ENCODE measurements at places on chromosomes 3 and 15. TPM values are rescaled to one million over a fixed set of nuclear protein-coding genes. Genes with fewer than 3 reads are reported as not detected.

GRCh38 chr15:37098468-37099318, 1.7 kb downstream of the MEIS2 start:
- peak; percentile 54 for DNase-seq

DNA sequence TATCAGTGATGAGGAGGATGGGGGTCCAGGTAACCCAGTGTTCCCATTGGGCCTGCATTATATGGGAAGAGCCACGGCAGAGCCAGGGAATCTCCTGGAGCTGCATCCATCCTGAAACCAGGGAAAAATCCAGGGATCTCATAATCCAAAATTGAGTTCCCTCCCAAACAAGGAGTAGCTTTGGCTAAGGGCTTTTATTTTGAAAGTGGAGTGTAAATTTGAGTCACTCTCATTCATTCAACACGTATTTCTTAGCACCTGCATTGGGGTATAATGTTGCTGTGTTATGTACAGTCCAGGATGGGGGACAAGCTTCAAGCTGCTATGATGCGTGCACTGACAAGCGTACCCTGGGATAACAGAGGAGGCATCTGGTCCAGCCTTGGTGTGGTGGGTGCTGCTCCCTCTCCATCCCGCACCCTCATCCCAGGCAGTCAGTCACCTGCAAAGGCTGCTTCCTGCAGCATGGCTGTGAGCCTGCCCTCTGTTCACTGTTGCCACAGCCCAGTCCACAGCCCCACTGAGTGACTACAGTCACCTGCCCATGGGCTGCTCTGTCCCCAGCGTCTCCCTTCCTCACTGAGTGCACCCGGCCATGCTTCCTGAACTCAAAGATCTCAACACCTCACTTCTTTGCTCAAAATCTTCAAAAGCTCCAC, 135.6 kb downstream of the OPA1 start:
- DNase-seq: no peak

The SRGAP3 gene
- total RNA-seq: 5.0 TPM

The CHRNA5 gene
- total RNA-seq: 25.0 TPM

GRCh38 chr3:52959773-52960172, 62.4 kb upstream of the STIMATE start:
- no peak for DNase-seq

- DNase-seq: no peak
Observed at GRCh38 chr3:153291059-153291685, 129.1 kb downstream of the RAP2B start.

GRCh38 chr3:189787632-189788031, 156.4 kb downstream of the TP63 start:
- DNase-seq: peak; percentile 23

The MUC20 gene
- total RNA-seq: not detected

GRCh38 chr3:120160050-120160449, 65.8 kb upstream of the GSK3B start:
- peak; percentile 27 for DNase-seq

- no peak for DNase-seq
Observed at GRCh38 chr3:153628591-153628990, 466.6 kb downstream of the RAP2B start.

DNA sequence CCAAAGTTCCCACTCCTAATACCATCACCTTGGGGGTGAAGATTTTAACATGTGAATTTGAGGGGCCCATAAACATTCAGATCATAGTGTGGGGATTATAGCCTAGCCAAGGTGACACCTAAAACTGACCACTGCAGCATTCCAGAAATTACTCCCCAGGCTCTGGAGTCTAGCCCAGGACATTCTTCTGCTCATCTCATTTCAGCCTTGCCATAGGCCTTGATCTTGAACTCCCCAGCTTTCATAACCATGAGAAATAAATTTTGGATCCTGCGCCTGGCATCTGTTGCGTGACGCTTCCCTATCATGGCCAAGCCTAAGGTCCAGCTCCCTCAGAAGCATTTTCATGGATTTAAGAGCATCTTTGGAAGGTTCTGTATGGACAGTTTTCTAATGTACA, 502.9 kb upstream of the THBS1 start:
- no peak for DNase-seq

The SMCO1 gene
- total RNA-seq: not detected

DNA sequence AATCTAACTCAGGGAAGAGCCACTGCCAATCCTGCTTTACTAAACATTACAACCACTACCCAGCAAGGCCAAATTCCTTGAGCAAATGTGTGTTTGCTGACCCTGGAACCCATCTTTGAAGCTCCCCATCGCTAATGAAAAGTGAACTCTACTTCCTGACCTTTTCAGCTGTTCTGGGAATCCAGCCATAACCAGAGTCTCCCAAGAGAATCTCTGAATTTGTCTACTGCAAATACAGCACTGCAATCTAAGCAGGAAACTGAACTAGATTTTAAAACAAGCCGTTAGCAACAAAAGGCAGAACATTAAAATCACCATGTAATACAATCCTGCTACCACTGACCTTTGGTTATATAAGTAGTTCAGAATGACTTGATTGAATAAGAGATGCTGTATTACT, 309.2 kb downstream of the MAGI1 start:
- no peak for DNase-seq

DNA sequence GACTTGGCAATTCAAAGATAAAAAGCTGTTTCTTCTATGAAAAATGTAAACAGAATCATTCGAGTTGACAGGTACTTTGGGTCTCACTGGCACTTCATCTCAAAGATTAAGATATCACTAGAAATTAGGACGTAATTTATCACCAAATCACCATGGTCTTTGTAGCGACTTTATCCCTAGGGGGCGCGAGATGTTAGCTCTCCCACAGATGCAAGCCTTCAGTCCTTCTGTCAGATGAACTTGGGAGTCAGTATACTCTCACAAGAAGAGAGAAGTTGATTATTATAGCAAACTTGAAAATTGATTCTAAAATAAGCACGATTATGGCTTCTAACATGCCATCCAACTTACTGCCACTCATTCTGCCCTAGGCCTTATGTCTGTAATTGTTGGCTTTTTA, 150.3 kb downstream of the ALCAM start:
- no peak for DNase-seq

DNA sequence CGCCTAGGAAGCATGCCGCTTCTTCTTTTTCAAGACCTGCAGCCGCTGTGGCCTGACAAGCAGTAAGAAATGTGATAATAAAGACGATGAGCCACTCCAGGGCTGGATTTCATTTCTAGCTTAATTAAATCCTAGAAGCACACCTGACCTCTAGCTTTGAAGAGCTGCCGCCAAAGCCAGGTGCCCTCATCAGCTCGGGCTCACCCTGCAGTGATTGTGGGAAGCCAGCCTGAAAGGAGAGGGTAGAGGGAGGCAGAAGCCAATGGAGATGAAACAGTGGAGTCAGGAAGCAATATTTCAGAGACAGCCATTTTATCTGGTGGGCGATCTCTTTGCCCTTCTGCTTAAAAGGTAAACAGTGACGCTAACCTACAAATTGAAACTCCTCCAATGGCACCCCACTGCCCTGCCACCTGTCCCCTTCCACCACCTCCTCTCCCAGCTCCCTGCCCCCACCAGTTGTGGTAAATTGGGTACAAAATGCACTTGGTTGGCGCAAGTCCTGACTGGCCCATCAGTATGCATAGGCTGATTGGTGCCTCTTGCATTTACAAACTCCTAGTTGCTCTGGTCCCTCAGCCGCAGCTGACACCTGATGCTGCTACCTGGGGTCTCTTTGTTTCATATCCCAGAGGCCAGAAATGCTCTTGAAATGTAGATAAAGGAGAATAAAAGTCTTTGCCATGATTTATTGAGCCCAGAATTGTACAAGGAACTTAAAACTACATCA, 385.3 kb downstream of the PDCD6IP start:
- DNase-seq: no peak

DNA sequence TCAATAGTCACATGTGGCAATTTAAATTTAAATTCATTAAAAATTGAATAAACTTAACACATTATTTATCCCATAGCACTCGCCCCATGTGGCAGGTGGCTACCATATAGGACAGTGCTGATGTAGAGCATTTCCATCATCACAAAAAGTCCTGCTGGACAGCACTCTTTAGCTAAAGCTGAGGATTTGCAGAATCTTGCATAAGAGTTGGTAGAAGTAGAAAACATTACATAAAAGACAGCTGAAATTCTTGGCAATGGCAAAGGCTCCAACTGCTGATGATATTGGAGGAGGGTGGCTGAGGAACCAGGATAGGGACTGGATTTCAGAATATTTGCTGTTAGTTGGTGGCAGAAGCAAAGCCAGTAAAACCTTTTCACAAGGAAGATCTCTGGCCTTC, 230.7 kb upstream of the SATB1 start:
- DNase-seq: no peak

GRCh38 chr15:70376929-70377691, 279.4 kb upstream of the TLE3 start:
- DNase-seq: peak; percentile 57

GRCh38 chr3:150172356-150172755, 201.7 kb upstream of the PFN2 start:
- no peak for DNase-seq

- DNase-seq: no peak
Observed at GRCh38 chr3:32398531-32398930, 6.9 kb downstream of the CMTM7 start.

GRCh38 chr3:58528629-58529028, 8.4 kb downstream of the ACOX2 start:
- DNase-seq: peak; percentile 71

GRCh38 chr3:49406571-49407565, 4.9 kb downstream of the RHOA start:
- no peak for DNase-seq

GRCh38 chr3:99551520-99551919, 86.9 kb upstream of the COL8A1 start:
- DNase-seq: no peak

GRCh38 chr3:142492184-142492583, 44.3 kb upstream of the XRN1 start:
- no peak for DNase-seq

The ONECUT1 gene
- total RNA-seq: not detected

The NDUFB4 gene
- 120 TPM for total RNA-seq

DNA sequence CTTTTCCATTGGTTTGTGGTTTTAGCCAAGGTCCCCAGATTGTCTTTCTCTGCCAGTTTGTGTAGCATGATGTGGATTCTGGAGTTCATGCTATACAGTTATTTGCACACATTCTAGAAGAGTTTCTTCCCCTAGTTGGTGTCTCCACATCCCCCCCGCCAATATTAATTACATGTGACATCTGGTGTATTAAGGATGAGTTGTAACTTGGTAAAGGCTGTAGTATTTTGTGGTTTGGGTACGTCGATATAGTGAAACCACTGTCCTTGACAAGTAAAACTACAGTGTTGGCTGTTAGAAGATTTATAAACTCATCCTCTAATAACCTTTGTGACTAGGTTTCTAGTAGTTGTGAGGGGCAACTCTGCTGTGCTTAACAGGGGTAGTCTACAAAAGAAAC, 23.7 kb upstream of the P4HTM start:
- no peak for DNase-seq

GRCh38 chr3:122825460-122825859, 30.6 kb downstream of the SLC49A4 start:
- DNase-seq: no peak

DNA sequence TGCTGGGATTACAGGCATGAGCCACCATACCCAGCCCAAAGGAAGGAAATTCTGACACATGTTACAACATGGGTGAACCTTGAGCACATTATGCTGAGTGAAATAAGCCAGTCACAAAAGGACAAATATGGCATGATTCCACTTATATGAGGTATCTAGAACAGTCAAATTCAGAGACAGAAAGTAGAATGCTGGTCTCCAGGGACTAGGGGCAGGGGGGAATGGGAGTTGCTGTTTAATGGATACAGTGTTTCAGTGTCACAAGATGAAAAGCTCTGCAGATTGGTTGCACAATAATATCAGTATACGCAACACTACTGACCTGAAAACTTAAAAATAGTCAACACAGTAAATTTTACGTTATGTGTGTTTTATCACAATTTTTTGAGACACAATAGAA, 4.1 kb downstream of the SPATA12 start:
- DNase-seq: no peak

The HRG gene
- not detected for total RNA-seq

The OR5K2 gene
- total RNA-seq: not detected

DNA sequence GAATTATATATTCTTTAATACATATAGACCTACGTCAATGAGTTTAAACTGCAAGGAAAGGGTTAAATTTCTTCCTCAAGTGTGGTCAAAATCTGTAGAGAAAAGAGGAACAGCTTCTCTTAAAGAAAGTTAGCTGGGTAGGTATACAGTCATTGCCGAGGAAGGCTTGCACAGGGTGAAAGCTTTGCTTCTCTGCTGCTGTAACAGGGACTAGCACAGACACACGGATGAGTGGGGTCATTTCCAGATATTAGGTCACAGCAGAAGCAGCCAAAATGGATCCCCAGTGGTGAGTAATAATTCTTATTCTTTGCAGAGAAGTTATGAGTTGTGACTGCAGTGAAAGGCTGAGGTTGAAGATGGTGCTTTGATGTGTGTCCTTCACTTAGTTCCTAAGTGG, at the start of gene CD86:
Gene CD86, plus strand, starts transcription at position 148 of the 400 bp plus-strand sequence. Its CDS starts 128 bp downstream, at position 276.
- DNase-seq: no peak

DNA sequence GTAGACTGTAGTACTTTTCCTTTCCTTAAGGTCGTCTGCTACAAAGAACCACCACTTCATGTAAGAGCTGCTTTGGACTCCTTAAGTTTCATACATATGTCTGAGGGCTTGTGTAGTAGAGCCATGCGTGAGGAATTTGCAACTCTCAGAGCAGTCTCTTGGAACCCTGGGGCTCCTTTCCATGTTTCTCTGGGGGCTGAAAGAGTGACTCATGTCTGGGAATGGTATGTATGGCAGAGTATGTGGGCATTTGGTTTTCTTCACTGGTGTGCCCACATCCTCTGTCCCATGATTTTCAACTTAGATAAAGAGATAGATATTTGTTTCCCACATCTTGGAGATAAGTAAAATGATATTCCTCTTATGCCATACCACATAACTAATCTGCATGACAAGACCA, 20.6 kb upstream of the RBM5 start:
- DNase-seq: peak; percentile 65

The SST gene
- not detected for total RNA-seq

GRCh38 chr3:79157191-79157590, 610.6 kb downstream of the ROBO1 start:
- no peak for DNase-seq

The CPNE9 gene
- not detected for total RNA-seq

DNA sequence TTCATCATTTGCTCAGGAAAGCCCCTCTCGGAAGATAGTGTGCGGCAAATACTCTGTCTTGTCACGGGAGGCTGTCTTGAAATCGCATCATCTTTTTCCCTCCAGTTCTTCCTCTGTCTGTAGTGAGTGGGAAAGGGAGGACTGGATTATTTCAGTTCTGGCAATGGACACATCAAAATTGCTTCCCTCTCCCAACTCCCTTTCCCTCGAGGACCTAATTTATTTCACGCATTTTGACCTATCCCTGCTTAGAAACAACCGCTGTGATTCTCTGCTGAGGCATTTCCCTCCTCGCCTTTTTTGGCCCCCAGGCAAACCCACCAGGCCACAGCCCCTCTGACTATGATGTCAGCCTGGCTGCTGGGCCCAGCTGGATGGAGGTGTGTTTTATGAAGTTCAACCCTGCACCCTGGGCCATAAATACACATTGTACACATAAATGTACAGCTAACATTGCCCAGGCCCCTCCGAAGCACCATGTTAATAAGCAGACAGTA, 138.7 kb upstream of the LRTM1 start:
- peak; percentile 29 for DNase-seq

GRCh38 chr3:145519398-145520047, 641.5 kb downstream of the PLOD2 start:
- DNase-seq: no peak

- no peak for DNase-seq
Observed at GRCh38 chr3:134905647-134905935, 110.5 kb downstream of the EPHB1 start.

The FSIP1 gene
- 0.97 TPM for total RNA-seq

The ZNF35 gene
- 17.4 TPM for total RNA-seq

The ATR gene
- total RNA-seq: 27.0 TPM

The GABRB3 gene
- total RNA-seq: 3.3 TPM

Measured in Daoy (cell line).